Hematopoietic multipotent progenitor cell (in vitro differentiated cells): ENCODE measurements at places on chromosomes 13 and 19.

DNA sequence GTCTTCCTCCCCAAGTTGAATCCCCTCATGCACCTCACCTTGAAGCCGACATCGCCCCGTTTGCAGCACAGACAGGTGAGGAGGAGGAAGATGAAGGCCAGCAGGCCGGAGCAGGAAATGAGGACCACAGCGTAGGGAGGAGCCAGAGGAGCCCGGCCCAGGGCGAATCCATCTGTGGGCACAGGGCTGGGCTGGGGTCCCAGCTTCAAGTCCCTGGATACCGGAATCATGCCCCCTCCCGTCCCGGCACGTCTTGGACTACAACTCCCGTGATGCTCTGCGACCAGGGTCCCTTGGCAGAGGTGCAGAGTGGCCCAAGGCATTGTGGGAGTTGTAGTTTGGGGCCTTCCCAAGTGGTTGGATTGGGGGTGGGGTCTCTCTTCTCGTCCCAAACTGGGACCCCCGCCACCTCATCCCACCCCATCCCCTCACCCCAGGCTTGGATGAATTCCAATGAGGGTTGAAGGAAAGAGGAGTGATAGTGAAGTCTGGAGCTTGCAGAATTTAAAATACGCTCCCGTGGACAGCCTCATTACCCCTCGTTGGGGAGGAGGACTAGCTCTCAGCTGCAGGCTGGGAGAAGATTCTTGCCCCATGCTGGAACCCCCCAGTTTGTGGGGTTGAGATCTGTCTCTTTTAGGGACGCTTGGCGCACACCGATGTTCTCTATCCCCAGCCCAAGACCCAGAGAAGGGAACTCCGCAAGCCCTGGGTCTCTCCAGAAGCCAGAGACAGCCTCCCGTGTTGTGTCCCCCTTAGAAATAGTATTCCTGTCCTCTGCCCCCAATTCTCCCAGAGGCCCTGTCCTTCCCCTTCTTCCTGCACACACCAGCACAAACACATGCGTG lies 990 bp downstream of the LMTK3 start:
- DNase-seq, result peak; percentile 67

GRCh38 chr13:82747958-82748357 lies 1134.3 kb downstream of the SLITRK1 start:
- DNase-seq, result no peak

GRCh38 chr19:43735013-43735412 lies 19.1 kb downstream of the IRGC start:
- no peak for DNase-seq

GRCh38 chr19:23482829-23483228 lies 87.6 kb upstream of the ZNF91 start:
- no peak for DNase-seq

DNA sequence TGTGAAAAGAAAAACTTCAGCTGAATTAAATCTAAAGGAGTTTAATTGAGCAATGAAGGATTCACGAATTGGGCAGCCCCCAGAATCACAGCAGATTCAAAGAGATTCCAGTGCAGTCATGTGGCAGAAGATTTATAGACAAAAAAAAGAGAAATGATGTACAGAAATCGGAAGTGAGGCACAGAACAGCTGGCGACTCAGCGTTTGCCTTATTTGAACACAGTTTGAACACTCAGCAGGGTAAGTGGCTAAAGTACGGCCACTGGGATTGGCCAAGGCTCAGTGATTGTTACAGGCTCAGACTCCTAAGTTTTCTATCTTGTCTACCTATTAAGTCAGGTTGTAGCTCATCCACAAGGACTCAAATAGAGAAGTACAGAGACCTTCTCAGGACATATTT lies 11.6 kb upstream of the CFAP97D2 start:
- no peak for DNase-seq
